ENCODE measurements at places on chromosomes 7 and 10.

GRCh38 chr10:69845574-69846292 is 44.0 kb downstream of the COL13A1 start:
- DNase-seq: no peak

GRCh38 chr10:82452676-82453075 is 577.7 kb downstream of the NRG3 start:
- DNase-seq: no peak

- no peak for DNase-seq
Observed at GRCh38 chr10:69745698-69746097, 56.0 kb upstream of the COL13A1 start.

GRCh38 chr7:130941322-130942210 is 207.6 kb upstream of the KLF14 start:
- no peak for DNase-seq

- DNase-seq: no peak
Observed at GRCh38 chr7:7628476-7628875, 12.1 kb upstream of the UMAD1 start.

GRCh38 chr10:67262675-67263074 is 336.8 kb downstream of the LRRTM3 start:
- no peak for DNase-seq

GRCh38 chr10:128534686-128535085 is 408.5 kb upstream of the MKI67 start:
- no peak for DNase-seq

DNA sequence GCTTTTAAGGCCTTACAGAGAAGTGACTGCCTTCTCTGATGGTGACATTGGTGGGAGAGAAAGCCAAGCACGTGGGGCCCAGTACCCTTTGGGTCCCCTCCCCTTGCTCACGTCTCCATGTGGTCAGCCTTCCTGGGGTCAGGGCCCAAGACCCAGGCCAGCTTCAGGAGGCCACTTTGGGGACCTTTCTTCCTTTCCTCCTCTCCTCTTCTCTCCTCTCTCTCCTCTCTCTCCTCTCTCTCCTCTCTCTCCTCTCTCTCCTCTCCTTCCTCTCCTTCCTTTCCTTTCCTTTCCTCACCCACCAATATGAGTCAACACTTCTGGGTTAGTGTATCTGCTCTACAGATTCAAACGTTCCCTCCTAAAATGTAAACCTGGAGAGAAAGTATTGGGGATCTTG is 96.9 kb upstream of the AGK start:
- no peak for DNase-seq

DNA sequence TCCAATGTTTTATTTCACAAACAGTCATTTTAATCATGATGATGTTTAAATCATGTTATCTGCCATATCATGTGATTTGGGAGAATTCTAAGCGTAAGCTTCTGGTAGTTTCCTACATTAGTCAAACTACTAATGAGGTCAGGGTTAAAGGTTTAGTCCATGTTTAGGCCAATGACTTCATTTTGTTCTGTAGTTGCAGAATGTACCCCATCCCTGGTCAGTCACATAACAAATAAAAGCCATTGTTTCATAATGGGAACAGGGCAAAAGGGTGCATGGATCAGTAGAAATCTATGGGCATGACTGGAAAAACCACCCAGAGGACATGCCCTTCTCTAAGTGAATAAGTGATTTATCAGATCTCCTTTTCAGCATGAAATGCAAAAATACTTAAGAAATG is 138.4 kb upstream of the ABCB5 start:
- no peak for DNase-seq

GRCh38 chr7:157310676-157311185 is 26.1 kb upstream of the DNAJB6 start:
- DNase-seq: no peak

DNA sequence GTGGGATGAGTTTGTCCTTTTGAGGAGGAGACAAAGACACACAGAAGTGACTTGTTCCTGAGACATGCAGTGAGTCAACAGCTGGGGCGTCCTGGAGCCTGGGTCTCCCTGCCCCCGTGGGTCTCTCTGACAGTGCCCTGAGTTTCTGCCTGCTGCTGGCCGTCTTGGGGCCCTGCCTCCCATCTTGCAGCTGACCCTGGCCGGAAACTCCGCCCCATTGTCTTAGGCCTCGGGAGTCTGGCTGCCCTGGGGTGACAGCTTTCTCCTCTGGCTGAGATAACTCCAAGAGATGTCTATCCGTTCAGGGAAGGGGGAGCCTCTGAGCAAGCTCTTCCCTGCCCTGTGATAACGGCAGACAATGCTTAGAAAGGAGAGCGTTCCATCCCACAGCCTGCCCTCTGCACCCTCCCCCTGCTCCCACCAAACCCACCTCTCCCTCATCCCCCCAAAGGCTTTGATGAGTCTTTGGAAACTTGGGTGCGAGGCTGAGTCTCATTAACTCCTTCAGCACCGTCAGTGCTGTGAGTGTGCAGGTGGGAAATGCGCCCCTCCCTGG is 69.5 kb upstream of the PODXL start:
- peak; percentile 67 for DNase-seq

DNA sequence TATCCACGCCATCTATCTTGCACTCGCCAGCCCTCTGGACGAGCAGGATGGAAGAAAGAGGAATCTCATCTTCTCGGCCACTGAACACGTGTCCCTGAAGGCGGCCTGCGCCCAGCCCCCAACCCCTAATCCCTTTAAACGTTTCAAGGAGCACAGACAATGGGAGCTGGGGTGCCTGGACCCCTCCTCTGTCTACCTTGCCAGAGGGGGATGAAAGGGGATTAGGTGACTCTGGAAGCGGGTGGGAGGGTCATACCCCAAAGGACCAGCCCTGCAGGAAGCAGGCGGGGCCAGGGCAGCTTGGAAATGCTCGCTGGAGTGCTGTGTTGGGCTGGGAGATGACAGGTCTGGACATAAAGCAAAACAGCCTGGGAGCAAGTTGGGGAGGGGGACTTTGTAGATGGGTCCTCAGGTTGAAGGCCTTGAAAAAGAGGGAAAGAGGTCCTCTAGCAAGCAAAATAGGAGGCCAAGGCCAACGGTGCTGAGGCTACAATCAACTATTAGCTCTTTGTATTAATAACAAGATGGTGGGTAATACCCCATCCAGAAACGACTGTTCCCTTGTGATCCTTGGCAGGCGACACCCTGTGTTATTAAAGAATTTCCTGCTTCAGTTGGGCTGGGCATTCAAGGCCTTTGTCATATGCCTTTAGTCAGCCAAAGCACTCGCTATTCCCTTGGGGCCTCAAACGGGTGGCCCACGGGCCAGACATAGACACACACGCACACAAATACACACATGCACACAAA is 126.5 kb upstream of the UNC5B start:
- no peak for DNase-seq

DNA sequence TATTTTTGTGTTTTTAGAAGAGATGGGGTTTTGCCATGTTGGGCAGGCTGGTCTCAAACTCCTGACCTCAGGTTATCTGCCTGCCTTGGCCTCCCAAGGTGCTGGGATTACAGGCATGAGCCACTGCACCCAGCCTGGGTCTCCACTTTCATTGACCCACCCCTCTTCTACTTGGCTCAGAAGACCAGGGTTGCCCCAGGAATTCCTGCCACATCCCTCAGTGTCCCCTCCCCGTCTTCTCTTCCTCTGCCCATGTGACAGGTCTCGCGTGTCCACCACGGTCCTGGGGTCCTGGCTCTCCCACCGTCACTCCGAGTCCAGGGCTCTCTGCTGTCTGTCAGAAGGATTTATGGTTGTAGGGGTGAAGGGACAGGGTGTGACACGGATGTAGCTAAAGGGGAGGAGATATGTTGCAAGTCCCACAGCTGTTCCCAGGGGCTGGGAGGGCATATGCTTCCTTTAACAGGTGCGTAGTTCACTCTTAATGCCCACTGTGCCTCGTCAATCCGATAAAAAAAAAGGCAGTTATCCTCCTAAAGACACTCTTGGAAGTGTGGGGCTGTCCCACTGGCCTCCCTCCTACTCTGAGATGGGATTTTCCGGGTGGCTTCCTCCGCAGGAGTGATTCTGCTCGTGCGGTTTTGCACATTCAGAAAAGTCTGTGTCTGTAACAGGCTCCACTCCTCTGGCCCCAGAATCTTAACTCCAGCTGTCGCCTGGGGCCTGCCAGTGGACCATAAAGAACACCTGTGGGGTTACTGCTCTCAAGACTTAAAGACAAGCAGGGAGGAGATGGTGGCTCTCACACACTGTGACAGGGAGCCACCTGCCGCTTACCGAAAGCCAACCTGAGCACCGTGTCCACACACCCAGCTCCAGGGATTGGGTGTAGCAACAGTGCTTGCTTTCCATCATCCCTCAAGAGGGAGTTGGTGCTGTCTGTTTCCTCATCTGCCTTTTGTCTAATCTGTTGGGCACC is 36.7 kb upstream of the SHH start:
- no peak for DNase-seq

GRCh38 chr10:103676058-103676785 is 179.2 kb downstream of the SH3PXD2A start:
- no peak for DNase-seq

DNA sequence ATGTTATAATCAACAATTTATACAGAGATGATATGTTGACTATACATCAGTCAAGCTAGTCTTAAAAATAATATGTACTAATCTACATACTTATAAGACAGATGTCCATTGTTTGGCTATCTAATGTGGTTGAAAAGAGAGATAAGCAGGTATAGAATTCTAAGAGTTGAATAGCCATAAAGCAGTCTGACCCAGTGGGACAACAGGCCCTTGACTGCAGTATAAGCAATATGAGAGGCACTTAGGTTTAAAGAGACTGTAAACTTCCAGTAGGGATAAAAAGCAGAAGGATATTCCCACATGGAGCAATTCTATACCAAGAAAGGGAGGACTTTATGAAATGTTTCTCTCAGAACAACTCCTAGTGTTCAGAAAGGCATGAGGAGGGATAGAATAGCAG is 139.3 kb downstream of the ELAPOR2 start:
- no peak for DNase-seq

DNA sequence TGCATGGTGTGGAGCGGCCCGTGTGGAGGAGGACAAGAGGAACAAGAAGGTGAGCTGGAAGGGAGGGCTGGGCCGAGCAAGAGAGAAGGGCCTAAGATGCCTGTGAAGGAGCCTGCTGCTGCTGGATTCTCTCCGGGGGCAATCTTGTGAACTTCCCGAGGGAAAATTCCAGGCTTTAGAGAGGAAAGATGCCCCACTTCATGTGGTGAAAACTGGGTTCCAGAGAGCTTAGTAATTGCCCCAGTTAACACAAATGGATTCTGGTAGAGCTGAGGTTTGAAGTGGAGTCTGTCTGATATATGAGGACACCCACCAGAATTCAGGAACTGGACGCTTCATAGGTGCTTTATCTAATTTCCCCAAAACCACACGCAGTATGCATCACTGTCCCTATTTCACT is 114.1 kb upstream of the ZMIZ1 start:
- no peak for DNase-seq

DNA sequence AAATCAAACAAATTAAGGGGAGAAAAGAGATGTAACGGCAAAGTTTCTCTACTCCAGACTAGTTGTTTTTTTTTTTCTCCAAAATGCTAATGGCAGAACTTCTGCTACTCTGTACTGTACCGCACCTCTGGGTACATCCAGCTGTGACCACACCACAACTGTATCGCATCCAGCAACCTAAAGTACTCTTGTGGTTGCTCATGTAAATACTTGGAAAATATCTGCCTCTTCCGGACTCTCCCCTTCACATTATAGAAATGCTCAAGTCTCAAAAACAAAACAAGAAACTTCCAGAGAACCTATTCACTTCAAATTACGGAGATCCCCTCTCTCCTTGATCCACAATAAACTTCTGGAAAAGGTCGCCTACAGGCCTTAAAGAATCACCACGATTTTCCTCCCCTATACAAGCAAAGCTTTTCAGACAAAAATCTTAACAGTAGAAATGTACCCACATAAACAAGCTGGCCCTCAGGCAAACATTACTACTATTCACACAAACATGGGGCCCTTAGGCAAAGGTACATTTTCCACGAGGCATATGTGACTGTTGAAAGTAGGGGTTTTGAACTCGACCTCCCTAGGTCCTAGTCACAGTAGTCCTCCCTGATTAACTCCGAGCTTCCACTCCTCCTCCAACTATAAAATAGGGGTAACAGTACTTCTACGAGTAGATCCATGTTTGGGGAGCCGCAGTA is 222.9 kb upstream of the MKLN1 start:
- DNase-seq: no peak

DNA sequence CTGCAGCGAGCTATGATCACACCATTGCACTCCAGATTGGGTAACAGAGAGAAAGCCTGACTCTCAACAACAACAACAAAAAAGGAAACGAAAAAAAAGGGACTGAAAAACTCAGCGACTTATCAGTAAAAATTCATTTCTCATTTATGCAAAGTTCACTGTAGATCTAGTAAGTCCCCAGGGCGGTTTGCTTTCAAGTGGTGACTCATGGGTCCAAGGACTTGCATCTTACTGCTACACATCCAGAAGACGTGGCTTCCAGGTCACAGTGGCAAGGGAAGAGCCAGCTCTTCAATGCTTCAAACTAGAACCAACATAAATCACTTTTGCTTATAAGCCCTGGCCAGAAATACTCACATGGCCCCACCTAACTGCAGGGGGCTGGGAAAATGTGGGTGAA is 178.3 kb upstream of the AUTS2 start:
- DNase-seq: no peak

DNA sequence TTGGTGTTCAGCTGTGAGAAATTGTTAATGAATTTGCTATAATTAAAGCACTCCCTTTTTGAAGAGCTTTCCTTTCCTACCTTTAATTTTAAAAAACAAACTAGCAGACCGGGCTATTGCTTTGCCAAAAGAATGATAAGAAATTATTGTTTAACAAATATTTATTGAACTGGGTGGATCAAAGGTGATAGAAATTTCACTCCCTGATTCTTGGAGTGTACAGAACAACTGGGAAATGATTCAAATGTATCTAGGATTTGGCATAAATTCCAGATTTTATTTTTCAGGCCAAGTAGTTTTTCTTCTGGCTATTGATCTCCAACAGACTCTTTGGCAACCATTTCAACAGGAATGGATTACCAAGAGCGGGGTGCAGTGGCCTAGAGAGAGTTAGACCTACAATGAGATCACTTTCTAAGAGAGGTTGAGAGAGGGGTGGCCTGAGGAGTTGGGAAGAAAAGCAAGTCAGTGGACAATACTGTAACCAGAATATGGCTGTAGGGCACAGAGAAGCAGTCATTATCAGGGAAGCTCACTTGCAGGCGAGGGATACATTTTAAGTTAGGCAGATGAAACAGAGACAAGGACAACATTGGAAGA is 71.9 kb downstream of the PLXDC2 start:
- peak; percentile 16 for DNase-seq

- DNase-seq: peak; percentile 55
Observed at GRCh38 chr10:62637249-62638061, 167.1 kb upstream of the ADO start.

- DNase-seq: no peak
Observed at GRCh38 chr7:117216436-117217069, 106.3 kb downstream of the WNT2 start.

- DNase-seq: no peak
Observed at GRCh38 chr10:51186361-51186760, 112.1 kb downstream of the PRKG1 start.

- DNase-seq: no peak
Observed at GRCh38 chr10:96873756-96874467, 41.8 kb downstream of the LCOR start.

DNA sequence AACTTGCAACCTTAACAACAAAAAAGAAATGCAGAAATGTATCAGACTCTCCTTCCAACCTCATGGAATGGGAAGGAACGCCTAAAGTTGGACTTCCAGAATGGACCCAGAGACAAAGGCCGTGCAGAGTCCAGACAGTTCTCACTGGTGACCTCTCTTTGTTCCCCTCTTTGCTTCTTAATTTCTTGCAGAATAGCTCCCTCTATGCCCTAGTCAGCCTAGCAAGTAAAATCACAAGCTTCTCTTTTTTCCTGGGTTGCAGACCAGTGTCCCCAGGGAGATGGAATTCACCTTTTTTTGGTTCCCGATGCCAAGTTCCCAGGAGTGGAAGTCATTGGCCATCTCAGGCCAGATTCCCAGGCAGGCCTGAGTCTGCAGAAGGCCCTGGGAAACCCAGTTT is 278.0 kb downstream of the CCSER2 start:
- no peak for DNase-seq
